Gastrocnemius medialis (tissue), 4 donors: ENCODE measurements at places on chromosomes 2 and 18. TPM values are rescaled to one million over a fixed set of nuclear protein-coding genes. Genes with fewer than 3 reads are reported as not detected.

DNA sequence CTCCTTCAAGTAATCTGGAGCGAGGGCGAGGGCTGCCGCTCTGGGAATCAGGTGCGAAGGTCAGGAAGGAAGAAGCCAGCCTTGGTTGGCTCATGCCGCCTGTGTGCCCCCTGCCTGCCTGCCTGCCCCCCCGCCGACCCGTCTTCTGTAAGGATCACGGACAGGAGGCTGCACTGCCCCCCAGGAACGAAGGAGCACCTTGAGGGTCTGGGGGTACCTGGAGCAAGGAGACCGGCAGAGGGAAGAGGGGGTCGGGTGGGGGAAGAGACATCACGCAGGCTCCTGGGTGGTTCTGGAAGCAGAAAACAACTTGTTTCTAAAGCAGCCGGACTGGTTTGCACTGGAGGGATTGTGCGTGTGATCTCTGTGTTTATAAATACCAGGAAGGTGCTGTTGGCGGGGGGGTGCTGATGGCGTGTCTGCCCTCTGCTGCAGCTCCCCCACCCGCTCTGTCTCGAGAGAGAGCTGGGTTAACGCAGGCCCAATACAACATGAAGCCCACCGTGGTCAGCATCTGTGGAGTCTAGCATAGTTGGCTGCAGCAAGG is 1.7 kb downstream of the FOSL2 start:
- peaks cover 29% of the 10 kb centered on the region for H3K4me1 ChIP-seq
- H3K27me3 ChIP-seq, result no peaks in the 10 kb centered on the region
- H3K4me3 ChIP-seq, result peak overlapping the region; percentile 87
- no peaks in the 10 kb centered on the region for H3K36me3 ChIP-seq
- no peak for DNase-seq

- no peaks in the 10 kb centered on the region for H3K36me3 ChIP-seq
- peaks cover 16% of the 10 kb centered on the region for H3K27me3 ChIP-seq
- no peak for DNase-seq
- peaks cover 4% of the 10 kb centered on the region for H3K4me1 ChIP-seq
Observed at GRCh38 chr2:142131010-142131669, at the start of gene LRP1B. Gene LRP1B, minus strand, starts transcription at chr2:142131016. Its CDS starts 287 bp downstream, at chr2:142130729.

GRCh38 chr2:62348700-62349099 is 152.8 kb downstream of the B3GNT2 start:
- no peaks in the 10 kb centered on the region for H3K27me3 ChIP-seq
- H3K27ac ChIP-seq, result no peak overlapping the region
- no peaks in the 10 kb centered on the region for H3K36me3 ChIP-seq
- H3K4me1 ChIP-seq, result no peaks in the 10 kb centered on the region

NAT8 gene
- total RNA-seq, result not detected

- no peak overlapping the region for H3K27ac ChIP-seq
- no peaks in the 10 kb centered on the region for H3K36me3 ChIP-seq
- peaks cover 12% of the 10 kb centered on the region for H3K4me1 ChIP-seq
- H3K4me3 ChIP-seq, result no peak overlapping the region
- no peaks in the 10 kb centered on the region for H3K27me3 ChIP-seq
- DNase-seq, result no peak
Observed at GRCh38 chr18:35466815-35467623, 30.7 kb downstream of the INO80C start.

DNA sequence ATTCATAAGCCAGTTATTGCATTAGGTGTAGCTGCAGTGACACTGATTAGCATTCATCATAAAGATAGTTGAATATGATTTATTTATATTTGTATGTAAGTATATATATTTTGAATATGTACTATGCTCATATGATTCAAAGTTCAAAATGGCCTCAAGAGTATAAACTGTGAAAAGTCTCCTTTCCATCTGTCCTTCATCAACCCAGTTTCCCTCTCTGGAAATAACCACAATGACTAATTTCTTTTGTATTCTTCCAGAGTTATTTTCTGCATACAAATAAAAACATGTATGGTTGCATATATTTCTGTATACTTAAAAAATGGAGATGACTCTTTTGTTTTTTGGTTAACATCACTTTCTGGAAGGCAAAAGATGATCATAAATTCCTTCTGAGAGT is 95.2 kb downstream of the CAMKMT start:
- H3K4me1 ChIP-seq, result peaks cover 16% of the 10 kb centered on the region
- H3K27me3 ChIP-seq, result no peaks in the 10 kb centered on the region
- DNase-seq, result no peak
- no peak overlapping the region for H3K27ac ChIP-seq

DNA sequence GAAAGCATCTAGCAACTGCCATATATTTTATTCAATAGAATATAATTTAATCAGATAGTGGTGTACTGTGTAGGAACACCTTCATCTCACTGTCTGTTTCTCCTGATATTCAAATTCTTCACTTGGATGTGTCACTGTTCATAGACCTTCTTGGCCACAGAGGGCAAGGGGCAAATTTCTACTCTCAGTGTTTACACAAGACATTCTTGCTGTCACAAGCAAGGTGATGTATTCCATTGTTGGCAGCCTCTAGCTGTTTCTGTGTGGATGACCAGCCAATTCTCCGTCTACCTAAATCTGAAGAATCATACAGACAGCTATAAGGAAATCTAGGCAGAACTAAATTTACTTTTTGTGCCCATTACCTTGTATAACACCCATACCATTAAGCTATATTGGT is 948.3 kb downstream of the CNTNAP5 start:
- H3K4me3 ChIP-seq, result no peak overlapping the region
- H3K27ac ChIP-seq, result no peak overlapping the region
- H3K4me1 ChIP-seq, result no peaks in the 10 kb centered on the region
- H3K36me3 ChIP-seq, result no peaks in the 10 kb centered on the region
- DNase-seq, result no peak
- H3K27me3 ChIP-seq, result no peaks in the 10 kb centered on the region

DNA sequence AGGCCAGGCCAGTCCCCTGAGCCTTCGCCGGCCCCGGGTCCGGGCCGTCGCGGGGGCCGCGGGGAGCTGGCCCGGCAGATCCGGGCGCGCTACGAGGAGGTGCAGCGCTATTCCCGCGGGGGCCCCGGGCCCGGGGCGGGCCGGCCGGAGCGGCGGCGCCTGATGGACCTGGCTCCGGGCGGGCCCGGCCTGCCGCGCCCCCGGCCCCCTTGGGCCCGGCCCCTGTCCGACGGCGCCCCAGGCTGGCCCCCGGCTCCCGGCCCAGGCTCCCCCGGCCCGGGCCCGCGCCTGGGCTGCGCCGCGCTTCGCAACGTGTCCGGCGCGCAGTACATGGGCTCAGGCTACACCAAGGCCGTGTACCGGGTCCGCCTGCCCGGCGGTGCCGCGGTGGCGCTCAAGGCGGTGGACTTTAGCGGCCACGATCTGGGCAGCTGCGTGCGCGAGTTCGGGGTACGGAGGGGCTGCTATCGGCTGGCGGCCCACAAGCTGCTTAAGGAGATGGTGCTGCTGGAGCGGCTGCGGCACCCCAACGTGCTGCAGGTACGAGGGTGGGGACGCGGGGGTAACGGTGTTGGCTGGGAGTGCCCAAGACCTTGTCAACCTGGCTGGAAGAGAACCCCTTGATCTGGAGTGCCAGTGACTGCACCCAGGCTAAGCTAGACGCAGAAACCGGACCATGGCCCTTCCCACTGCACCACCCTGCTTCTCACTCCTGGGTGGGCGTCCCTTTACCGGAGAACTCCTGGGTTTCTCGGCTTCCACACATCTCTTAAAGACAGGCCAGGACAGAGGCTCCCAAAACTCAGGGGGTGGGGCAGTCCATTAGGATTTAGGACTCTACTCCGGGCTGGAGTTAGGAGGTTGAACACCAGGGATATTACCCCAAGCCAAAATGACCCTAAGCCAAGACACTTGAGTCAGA is 739 bp downstream of the PKDCC start:
- peaks cover 42% of the 10 kb centered on the region for H3K4me1 ChIP-seq
- H3K27ac ChIP-seq, result peak overlapping the region; percentile 98
- no peaks in the 10 kb centered on the region for H3K27me3 ChIP-seq
- no peaks in the 10 kb centered on the region for H3K36me3 ChIP-seq
- H3K4me3 ChIP-seq, result peak overlapping the region; percentile 74
